Activated CD4-positive, alpha-beta T cell treated with anti-CD3 and anti-CD28 coated beads, Interleukin-2, Interleukin-4, amounts not matched to agents 100 ng/mL and 50 ng/mL, durations not matched to agents 16 hours and 8 hours (primary cell): ENCODE measurements at places on chromosomes 7 and 10.
A peak's percentile ranks its signal among the peaks of the same experiment; 100 is the strongest.

DNA sequence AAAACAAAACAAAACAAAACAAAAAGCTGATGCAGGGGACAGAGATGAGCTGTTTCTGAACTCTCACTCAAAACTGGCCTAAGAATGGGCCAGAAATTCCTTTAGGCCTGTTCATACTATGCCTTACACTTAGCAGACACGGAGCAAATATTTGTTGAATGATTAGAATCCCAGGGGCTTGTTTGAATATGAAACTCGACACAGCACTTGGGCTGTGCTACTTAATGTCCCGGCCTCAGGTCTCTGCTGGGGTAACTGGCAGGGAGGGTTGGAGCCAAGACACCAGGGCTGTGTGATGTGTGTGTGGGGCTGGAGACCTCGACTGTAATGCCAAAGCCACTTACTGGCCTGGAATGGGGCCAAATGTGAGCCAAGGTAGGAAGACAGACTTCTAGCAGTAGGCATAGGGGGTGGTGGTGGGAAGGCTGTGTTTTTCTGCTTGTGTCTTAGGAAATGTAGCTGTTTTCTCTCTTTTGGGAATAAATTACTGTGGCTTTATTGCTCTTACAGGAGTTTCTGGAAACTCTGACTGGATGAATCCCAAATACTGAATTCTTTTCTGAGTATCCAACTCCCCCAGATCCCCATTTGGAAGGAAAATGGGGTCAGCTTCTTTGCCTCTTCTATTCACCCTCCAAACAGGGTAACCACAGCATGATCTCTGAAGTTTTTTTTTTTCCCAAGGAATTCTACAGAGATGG, 66.7 kb downstream of the EMX2 start:
- DNase-seq: no peak

DNA sequence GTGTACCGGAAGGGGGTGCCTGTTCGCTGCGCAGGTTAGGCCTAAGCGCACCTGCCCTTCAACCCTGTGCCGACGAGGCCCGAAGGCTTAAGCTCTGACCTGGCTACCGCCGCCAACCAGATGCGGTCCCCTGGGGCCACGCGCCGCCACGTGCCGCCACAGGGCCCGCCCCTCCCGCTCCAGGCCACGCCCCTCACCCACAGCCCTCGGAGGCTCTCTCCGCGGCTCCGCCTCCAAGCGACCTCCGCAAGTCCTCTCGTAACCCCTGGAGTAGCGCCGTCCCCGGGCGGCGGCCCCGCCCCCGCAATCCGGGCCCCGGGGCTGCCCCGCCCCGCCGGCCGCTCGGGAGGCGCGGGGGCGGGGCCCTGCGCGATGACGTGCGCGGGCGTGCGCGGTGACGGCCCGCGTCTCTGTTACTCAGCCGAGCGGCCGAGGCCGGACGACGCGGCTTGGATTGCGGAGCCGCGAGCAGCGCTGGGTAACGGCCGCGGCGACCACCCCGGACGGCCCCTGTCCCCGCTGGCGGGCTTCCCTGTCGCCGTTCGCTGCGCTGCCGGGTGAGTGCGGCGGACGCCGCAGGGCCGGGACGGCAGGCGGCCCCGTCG, at the start of gene MAPK8:
MAPK8 (plus strand) TSS at position 413 of the 605 bp plus-strand sequence. CDS start 94,984 bp downstream, outside the sequence.
- DNase-seq: peak; percentile 92

GRCh38 chr7:76238326-76238725, 36.6 kb downstream of the SRRM3 start:
- DNase-seq: no peak

DNA sequence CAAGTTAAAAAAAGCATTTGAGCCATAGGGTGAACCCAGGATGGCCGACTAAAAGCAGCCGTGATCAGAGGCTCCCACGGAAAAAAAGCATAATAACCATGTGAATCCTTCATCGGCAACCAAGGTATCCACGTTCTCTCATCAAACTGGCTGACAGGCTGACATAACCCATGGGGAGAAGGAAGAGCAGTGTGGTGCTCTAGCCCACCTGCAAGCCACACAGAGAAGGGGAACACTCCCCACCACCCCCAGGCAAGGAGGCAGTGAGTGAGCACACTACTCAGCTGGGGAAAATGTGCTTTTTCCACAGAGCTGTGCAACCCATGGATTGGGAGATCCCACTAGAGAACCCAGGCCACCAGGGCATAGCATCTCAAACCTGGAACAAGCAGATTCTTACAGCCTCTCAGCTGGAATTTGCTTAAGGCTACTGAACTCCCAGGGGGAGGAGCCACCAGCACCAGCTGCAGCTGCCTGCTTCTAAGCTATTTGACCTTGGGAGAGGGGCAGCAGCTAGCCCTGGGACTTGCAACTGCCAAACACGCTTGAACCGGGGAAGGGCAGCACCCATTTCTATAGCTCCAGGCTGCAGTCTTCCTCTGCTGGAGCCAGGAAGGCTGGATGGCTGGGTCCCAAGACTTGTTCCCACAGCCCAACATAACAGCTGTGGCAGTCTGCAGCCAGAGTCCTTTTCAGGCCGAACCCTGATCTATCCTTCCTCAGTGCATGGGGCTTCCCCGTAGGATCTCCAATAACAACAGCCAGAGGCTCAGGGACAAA, 178.2 kb upstream of the NRG3 start:
- no peak for DNase-seq

- no peak for DNase-seq
Measured at GRCh38 chr7:142638581-142638980, 110.7 kb upstream of the PRSS1 start.

DNA sequence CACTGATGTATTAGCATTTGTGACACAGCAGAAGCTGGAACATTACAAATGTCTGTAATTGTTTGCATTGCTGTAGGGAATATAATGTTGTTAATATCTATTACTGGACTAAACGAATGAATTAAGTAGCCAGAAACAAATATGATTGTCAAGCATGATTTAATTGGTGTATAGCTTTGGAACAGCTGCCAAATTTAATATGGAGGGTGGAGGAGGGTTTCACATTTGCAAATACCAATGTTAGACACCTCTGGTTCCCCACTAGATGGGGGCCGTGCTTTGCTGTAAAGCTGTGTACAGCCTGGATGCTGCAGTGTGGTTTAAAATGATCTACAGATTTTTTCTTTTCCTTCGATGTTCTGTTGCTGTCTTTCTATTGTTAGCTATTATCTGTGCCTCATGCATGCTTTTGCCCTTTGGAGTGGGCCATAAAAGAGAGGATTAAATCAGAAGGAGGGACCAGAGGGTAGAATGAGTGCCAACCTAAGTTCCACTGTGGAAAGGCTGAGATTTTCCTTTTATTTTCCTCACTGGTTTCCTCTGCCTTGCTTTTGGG, 23.1 kb downstream of the DNAJB9 start:
- DNase-seq: no peak
